ENCODE measurements at places on chromosomes 6 and 20.

GRCh38 chr6:99181174-99181573 lies 168.3 kb downstream of the FAXC start:
- no peak for DNase-seq

DNA sequence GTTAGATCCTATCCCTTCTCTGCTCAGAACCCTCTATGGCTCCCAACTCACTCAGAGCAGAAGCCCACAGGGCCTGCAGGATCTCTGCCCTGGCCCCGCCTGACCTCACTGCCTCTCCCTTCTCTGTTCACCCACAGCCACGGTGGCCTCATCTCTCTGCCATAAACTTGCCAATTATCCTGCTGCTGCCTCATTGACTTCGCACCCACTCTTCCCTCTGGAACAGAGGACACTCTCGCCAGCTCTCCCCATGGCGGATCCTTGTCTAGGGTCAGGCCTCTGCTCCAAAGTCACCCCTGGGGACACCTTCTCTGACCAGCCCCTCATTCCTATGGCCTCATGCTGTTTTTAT lies 86.4 kb downstream of the CEBPB start:
- DNase-seq = no peak

DNA sequence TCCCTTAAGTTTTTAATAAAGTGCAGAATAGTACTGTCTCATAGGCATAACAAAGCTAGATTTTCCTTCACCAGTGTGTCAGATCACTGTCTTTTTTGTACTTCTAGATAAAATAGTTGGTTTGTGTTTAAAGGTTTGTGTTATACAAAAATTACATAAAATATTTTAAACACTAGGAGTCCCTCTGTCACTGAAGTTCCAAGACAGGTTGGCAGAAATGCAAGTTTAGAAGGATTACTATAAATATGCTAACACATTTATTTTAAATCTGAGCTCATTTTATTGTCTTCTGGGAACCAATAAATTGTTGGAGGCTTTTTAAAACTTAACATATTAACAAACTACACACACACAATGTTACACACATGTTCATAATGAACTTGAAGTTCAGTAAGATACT lies 30.8 kb upstream of the RUNX2 start:
- DNase-seq = no peak

DNA sequence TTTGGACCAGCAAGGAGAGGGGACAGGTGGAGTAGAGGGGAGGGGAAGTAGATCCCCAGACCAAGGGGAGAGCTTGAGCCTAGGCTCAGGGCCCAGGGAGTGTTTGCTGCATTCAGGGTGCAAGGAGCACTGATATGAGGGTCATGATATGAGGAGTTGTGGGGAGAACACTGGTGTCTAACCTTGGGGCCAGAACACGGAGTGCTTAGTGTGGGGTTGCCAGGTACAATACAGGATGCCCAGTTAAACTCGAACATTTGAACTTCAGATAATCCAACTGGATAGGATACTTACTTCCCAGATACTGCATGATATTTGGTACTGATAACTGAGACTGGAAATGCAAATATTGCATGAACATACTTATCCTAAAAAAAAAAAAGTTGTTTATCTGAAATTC lies 2.4 kb downstream of the SLC22A1 start:
- DNase-seq = no peak

GRCh38 chr6:170234419-170234818 lies 56.5 kb downstream of the DLL1 start:
- no peak for DNase-seq

- DNase-seq = no peak
Observed at GRCh38 chr6:21748343-21749056, 154.9 kb downstream of the SOX4 start.

DNA sequence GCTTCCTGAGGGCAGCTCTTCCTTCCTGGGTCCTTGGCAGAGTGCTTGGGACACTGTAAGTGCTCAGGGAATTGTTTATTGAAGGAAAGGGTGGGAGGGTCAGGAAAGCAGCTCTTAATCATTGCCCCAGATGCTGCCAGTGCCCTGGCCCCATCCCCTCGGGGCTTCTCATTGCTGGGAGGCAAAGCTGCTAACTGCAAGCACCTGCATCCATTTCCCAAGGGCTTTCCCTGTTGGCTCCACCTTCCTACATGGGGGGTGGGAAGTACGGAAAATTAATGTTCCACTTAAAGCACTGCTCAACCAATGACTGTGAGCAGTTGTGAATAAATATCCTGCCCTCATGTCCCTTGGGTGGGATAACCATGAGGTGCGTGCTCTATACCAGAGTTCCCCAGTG lies 56.4 kb downstream of the NDUFAF5 start:
- DNase-seq = no peak

DNA sequence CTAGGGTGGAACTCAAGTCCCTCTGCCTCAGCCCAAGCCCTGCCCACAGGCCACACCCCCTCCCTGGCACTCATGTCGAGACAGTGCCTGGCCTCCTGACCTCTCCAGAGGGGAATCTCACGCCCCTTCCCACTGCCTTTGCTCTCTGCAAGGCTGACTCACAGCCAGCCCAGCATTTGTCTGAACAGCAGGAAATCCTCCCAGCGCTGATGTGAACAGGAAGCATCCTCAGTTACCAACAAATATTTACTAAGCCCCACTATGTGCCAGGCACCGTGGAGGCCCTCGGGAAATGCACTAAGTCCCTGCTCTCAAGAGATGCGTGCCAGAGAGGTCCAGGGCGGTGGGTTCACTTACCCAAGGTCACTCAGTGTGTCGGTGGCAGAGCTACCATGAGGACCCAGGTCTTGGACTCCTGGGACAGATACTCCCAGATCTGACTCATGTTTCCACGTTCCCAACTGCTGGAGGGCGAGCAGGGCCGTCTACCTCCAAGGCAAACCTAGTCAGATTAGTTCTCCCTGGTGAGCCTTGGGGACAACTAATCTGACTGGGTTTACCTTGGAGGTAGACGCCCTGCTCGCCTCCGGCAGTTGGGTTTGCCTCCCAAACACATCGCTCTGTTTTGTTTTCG lies 7.8 kb downstream of the ADA start:
- DNase-seq = no peak

GRCh38 chr6:167987396-167988153 lies 9.9 kb upstream of the KIF25 start:
- DNase-seq = no peak

DNA sequence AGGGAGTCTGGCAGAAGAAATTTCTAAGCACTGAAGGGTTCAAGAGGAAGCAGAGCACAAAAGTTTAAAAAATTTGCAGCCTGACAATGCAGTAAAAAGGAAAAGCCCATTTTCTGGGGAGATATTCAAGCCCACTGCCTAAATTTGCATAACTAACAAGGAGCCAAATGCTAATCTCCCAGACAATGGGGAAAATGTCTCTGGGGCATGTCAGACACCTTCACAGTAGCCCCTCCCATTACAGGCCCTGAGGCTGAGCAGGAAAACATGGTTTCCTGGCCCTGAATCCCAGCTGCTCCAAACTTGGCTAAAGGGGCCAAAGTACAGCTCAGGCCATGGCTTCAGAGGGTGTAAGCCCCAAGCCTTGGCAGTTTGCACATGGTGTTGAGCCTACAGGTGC lies 908.5 kb upstream of the MANEA start:
- DNase-seq = no peak

Measured in T-helper 2 cell (primary cell).